ENCODE measurements at places on chromosomes 13 and 19.

DNA sequence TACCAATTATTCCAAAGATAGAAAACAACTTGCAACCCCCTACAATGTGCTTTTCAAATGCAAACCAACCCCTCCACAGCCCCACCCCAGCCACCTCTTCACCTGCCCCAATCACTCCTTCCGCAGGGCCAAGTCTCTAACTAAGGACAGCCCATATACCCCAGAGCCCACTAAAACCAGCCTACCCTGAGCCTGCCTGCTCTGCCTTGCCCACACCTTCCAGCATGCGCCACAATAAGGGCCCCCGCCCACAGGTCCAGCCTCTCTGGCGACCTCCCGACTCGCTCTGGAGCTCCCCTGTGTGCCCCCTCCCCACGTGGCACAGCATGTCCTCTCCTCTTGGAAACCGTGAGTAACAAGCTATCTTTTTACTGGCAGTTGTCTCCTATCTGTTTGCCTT lies 42.8 kb upstream of the MEDAG start:
- no peak for DNase-seq

DNA sequence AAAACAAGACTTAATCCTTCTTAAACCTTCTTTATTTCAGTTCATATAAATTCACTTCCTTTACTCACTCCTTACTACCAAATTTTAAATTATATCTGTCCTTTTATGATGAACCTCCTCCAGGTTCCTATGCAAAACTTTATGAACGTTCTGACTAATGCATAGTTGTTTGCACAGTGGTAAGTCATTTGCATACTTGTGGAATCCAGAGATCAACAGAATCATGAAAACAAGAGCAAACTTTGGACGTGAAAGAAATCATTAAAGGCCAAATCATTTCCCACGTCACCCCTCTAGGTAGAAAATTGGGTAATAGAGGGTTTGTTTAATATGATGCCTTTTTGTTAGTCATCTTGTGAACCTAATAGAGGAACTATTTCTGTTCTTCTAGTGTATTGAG lies 32.3 kb upstream of the MYCBP2 start:
- DNase-seq: no peak

DNA sequence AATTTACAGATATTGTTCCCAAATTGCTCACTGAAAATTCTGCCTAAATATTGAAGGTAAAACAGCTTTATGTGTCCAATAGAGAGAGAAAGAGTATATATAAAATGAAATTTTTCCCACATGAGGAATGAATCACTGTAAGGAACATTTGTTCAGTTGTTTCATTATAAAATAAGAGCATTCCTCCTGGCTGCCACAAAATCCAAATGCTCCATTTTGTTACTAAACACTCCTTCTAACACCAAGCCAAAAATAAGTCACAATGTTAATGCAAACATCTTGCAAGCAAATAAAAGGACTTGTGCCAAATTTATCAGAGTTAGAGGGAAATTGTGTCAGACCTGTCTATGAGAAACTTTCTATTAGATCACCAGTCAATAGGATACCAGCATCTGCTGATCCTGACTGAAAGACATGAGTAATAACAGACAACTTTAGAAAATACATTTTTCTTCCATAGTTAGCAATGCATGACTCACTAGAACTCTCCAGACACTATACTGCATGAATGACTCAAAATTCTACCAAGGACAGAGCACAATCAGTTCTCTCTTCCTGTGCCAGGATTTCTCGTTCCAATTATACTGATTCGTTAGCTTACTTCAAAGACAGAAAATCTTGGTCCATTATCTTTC lies 83.5 kb upstream of the FNDC3A start:
- DNase-seq: no peak

DNA sequence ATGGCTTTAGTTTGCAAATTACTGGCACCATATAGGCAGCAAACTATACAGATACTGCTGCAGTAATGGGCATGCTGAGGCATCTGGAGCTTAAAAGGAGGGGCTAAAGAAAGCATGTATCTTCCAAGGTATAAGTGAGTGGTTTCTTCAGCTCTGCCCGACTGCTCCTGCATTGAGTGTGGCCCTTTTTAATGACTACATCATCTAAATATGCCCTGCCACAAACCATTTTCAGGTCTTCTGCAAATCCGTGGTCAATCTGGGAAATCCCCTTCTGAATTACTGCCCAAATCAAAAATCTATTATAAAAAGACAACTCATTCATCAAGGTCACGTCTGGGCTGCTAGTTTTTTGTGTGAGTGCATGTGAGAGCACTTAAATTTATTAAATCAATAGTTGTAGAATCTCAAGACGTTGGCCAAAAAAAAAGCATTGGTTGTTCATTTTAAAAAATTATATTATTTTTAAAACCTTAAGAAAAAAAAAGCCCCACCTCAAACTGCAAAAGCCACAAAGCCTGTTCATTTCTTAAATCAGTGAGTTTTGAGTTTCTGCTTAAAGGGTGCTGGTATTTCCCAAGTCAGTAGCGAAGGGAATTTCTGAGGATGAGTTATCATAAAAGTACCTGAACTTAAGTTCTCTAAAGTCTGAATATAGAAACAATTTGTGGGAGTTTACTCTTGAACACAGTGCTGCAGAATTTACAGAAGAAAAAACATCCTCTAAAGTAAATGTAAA lies 16.3 kb downstream of the LCP1 start:
- DNase-seq: no peak

- DNase-seq: no peak
These were observed 395.0 kb downstream of the PCDH9 start for GRCh38 chr13:66835040-66835628.

DNA sequence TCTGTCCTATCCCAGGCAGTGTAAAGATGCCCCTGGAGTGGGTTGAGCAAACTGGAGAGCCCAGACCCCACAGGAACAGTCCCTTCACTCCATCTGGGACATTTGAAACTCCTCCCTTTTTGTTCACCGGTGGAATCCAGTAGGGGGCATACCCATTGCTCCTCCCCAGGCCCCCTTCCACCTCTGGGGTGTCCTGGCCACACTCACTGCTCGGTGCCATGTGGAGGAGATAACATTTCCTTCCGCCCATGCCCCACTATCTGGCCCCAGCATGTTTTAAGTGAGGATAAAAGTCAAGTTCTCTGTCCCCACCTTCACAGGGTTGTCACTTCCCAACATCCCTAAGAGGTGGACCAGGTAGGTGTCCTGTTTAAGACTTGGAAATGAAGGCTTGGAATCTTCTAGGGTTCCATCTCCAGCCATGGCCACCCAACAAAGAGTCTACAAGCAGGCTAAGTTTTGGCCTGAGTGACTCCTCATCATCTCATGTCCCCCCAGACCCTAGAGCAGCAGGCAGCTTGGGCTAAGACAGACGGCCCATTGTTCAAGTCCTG lies 9.3 kb downstream of the ZNF526 start:
- DNase-seq: no peak

DNA sequence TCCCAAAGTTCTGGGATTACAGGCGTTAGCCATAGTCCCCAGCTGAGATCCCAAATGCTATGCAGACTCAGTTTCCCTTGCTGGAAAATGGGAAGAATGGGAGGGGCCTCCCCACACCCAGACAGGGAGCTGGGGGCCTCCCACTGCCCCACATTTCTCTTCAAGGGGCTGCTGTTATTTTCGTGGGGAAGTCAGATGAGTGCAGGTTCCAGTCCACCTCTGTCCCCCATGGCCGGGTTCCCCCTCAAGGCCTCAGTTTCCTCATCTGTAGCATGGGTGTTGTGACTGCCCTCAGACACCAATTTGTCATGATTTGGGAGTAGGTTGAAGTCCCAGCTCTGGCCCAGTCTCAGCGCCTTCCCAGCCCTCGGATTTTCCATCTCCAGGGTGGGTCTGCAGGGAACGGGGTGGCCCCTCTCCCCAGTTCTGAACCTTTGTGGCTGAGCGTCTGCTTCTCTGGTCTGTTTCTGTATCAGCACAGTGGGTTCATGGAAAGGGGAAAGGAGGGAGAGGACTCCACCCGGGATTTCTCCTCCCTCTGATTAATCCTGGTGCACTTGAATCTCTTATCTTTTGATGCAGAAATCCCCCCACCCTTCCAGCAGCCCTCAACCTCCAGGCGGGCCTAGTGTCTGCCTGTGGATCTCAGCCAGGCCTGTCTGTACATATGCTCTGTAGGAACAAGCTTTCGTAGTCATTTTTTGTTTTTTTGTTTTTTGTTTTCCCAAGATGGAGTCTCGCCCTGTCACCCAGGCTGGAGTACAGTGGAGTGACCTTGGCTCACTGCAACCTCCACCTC lies 12.2 kb downstream of the NFIC start:
- no peak for DNase-seq

- DNase-seq: no peak
These were observed 171.6 kb downstream of the ZIC5 start for GRCh38 chr13:99800011-99800410.

- no peak for DNase-seq
These were observed 1241.9 kb downstream of the UQCRFS1 start for GRCh38 chr19:27971071-27971470.

GRCh38 chr13:78602561-78603239 lies 652 bp downstream of the POU4F1 start:
- DNase-seq: no peak

DNA sequence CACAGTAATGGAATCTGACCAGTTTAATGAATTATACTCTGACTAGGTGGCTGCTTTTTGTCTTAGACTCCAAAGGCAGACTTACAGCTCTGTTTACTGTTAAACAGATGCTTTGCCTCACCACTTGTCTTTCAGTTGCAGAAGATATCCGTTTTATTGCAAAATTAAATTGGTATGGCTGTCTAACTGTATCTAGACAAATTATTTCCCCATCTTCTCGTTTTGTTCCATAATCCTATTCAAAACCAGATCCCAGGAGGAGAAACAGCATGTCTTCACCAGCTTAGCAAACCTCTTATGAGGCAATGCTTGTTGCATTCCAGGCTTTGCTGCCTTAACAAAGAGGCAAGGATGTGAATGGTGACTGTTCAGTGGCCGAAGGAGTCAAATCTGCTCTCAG lies 215.6 kb downstream of the TDRD3 start:
- no peak for DNase-seq

GRCh38 chr19:8367327-8368001 lies 3.5 kb downstream of the ANGPTL4 start:
- DNase-seq: no peak
